ENCODE measurements at places on chromosomes 7 and 10.

DNA sequence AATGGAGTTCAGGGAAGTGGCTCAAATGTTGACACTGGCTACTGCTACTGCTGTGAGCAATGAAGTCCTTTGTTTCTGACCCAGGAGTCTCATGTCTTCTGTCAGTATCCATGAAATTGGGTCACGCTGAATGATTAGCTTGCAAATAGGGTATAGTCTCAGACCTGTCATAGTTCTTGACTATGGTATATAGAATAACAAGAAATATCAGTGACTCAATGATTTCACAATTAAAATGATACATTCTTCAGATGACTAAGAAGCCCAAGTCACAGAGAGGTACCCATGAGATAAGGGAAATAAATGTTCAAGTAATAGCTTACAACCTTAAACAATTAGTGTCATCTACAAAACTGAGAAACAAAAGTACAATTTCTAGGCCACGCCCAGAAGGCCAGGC lies 89.3 kb downstream of the LYZL2 start:
- no peak for DNase-seq

GRCh38 chr7:125197731-125198393 lies 268.2 kb upstream of the POT1 start:
- DNase-seq: no peak

GRCh38 chr7:159011722-159012022 lies 133.0 kb downstream of the VIPR2 start:
- no peak for DNase-seq

GRCh38 chr10:58755677-58756076 lies 243.0 kb downstream of the BICC1 start:
- DNase-seq: peak; percentile 16

DNA sequence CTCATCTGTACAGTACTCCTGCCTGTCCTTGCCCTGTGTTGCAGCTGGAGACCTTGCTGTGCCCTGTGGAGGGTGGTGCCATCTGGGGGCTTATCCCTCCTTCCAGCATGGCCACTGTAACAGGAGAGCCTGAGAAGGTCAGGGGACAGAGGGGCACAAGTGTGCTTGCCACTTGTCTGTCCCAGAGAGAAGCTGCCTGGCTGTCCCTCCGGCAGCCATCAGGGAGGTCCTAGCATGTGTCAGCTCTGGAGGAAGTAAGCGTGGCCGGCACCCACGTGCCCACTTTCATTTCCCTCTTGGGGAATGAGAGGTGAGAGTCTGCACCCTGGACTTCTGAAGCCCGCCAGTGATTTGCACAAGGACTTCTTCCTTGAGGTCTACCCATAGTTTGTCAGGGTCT lies 97.0 kb upstream of the PPIF start:
- DNase-seq: no peak

DNA sequence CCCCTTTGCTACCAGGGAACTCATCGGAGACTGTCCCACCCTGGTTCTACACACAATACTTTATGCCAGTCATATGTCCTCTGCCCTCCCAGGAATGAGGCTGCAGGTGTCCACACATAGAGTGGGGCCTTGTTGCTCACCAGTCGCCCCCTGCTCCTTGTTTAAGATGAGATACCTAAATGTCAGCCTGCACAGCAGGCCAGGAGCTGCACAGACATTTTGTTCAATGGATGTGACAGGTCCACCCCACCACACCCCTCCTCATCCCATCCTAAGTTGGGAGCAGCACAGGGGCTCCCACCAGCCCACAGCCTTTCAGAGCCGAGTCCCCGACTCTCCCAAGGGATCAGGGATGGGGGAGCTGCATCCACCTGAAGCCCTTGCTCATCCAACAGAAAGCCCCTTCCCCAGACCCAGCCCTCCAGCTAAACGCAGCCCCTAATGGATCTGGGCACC lies 6.2 kb upstream of the GRID1 start:
- no peak for DNase-seq

DNA sequence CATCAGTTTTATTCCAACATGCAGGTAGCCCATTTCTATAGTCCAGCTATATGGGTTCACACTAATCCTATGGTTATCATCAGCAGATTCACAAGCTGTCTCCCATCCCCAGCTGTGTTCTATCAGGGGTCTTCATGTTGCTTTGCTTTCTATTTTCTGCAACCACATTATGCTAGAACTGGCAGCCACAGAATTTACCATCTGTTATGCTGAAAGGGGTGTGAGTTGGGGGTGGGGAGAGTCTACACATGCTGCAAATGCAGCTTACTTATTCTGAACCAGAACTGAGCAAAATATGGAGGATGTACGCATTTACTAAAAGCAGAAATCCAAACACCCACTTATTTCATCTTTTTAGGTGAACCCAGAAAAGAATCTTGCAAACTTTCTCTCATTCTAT lies 32.9 kb downstream of the SHTN1 start:
- DNase-seq: no peak

- no peak for DNase-seq
Measured at GRCh38 chr10:130928306-130928705, 383.2 kb downstream of the TCERG1L start.

DNA sequence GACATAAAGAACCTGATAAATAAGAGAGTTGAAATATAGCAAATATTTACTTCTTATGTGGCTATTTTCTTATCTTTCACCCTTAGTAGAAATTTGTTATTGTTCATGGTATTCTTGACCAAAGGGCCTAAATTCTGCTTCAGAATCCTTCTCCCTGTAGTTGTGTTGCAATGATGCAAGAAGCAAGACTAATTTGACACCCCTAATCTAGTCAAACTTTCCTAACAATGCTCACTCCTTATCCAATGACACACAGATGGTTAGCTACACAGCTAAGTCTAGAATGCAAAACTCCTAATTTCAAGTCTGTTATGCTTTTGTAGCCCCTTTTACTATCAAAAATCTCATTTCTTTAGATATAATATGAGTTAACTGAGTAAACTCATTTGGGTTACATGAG lies 56.1 kb downstream of the TWIST1 start:
- no peak for DNase-seq

GRCh38 chr7:103851357-103851756 lies 138.1 kb downstream of the RELN start:
- DNase-seq: no peak

DNA sequence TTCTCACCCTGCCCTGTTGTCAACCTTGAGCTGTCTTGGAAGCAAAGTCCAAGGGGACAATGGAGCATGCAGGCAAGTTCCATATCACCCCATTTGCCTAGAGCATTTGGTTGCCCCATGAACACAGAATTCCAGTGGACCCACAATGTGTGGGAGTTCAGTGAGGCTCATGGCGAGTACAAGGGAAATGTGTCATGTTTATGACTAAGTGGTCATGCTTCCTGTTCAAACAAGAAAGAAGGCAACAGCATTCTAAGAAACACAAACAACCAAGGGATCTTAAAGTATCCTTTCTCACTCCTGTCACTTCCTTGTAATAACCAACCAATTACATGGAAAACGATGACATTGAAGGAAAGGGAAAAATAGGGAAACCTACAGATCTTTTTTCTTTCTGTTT lies 513.0 kb downstream of the INHBA start:
- DNase-seq: no peak

DNA sequence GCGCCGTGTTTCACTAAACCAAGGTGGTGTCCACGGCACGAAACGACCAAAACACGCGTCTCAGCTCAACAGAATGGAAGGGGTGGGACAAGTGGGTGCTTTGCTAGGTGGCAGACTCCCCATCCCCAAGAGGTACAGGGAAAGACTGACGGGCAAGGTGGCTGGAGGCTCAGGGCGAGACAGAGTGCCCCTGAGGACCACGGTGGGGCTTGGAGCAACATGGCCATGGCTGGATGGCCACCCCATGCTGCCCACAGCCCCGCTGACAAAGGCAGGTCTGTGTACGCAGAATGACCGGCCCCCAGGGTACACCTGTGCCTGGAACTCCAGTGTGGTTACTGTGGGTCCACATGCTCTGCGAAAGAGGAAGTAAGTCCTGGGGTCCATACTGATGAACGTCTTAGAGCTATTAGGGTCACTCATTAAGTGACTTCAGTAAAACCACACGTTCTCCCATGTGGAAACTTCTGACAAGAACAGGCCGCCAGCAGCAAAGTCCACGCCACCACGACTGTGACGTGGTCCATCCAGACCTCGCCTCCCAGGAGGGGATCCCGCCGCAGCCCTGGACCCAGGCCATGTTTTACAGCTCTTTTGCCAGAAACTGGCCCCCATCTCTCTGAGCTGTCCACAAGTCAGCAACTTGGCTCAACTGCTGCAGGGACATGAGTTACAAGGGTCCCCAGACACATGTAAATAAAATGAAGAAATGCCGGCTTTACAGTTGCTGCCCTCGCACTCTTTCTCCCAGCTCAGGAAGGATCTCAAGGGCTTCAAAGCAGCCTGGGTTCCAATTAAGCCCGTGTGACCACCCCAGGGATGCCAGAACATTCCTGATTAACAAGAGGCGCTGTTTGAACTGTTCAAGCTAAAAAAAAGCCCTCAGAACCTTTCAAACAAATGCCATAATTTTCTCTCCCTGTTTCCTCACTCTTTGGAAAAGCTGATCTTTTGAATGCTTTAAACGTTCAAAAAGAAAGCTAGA lies 66.8 kb downstream of the MAD1L1 start:
- no peak for DNase-seq

DNA sequence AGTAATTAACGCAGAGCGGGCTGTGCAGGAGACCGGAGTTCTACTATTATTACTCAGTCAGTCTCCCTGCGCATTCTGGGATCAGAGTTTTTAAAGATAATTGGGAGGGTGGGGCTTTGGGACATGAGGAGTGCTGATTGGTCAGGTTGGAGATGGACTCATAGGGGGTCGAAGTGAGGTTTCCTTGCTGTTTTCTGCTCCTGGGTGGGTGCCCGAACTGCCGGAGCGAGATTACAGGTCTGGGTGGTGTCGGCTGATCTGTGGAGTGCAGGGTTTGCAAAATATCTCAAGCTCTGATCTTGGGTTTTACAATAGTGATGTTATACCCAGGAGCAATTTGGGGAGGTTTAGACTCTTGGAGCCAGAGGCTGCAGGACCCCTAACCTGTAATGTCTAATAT lies 3.9 kb upstream of the LRRC27 start:
- no peak for DNase-seq

DNA sequence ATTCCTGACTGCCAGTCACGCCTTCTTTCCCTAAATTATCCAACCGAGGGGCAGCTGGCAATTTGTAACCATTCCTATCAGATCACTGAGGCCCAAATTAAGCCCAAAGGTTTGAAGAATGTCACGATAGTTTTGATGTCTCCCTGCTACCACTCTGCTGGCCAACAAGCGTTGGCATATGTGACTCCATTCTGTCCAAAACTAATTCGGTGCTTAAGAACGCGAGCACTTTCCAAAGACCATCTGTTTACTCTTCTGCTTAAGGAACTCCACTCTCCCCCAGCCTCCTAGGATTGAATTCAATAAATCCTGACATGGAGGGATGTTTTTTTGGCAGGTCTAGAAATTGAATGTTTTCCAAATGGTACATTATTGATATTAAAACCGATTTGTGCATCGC lies 131.5 kb upstream of the CTBP2 start:
- no peak for DNase-seq

- DNase-seq: no peak
Measured at GRCh38 chr10:10881117-10881813, 136.4 kb upstream of the CELF2 start.

DNA sequence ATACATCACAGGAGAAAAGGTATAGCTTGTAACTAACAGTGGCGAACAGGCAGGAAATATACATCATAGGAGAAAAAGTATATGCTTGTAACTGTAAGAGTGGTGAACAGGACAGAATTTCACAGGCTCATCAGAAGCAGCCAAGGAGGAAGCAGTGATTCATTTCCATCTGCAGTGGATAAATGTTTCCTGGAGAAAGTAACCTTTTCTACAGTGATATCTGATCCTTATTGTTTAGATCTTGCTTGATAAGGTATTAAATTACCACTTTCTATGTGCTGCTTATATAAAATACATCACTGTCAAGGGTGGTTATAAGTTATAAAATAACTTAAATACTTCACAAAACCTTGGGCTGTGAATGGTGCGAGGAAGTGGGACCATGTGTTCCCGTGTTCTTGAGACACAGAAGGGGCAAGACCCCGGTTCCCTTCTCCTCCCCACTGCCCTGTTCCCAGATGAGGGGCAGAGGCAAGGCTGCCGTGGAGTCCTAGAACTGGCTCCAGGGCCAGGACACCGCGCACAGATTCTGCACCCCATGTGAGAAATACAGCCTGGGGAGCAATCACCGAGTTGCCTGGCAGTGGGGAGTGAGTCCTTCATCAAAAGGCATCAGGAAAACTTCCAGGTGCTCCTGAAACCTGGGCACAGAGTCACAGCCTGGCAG lies 135.2 kb downstream of the DIP2C start:
- no peak for DNase-seq

GRCh38 chr10:55368467-55368866 lies 567.4 kb upstream of the PCDH15 start:
- no peak for DNase-seq

DNA sequence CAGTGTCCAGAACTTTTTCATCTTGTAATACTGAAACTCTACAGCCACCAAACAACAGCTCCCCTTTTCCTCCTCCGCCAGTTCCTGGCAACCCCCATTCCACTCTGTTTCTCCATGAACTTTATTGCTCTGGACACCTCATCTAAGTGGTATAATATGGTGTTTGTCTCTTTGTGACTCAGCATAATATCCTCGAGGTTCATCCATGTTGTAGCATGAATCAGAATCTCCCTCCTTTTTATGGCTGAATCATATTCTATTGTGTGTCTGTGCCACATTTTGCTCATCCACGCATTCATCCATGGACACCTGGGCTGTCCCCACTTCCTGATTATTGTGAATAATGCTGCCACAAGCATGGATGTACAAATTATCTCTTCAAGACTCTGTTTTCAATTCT lies 124.4 kb upstream of the FGFR2 start:
- no peak for DNase-seq

- DNase-seq: no peak
Measured at GRCh38 chr7:112089551-112089950, 116.6 kb downstream of the DOCK4 start.

GRCh38 chr7:101527844-101528667 lies 101.0 kb downstream of the MYL10 start:
- DNase-seq: no peak

DNA sequence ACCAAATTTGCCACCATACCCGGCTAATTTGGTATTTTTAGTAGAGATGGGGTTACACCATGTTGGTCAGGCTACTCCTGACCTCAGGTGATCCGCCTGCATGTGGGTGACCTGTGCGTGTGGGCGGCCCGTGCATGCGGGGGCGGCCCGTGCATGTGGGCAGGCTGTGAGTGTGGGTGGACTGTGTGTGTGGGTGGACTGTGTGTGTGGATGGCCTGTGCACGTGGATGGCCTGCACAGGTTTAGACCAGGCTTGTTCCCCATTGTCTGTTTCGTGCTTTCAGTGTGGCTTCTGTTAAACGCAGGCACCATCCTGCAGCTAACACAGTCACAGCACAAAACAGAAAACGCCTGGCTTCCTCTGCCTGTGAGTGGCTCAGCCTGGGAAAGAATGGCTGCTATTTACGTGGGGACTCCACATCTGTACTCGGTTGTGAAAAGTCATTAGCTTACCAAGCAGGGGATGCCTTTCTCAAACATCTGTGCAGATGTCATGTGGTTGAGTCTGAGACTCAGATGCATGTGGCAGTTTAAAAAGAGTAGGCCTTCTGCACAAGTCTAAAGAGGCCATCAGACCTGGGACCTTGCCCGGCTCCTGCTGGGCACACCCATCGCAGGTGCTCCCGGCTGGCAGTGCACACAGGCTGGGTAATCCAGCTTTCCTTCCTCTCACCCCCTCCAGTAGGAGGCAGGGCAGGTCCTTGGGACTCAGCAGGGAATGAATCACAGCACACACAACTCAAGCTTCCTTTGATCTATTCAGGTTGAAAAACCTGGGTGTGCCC lies 91.6 kb downstream of the COBL start:
- DNase-seq: no peak

Data from psoas muscle (tissue), 8 donors.